Body of pancreas (tissue), 4 donors: ENCODE measurements at places on chromosomes 2 and 18.

DNA sequence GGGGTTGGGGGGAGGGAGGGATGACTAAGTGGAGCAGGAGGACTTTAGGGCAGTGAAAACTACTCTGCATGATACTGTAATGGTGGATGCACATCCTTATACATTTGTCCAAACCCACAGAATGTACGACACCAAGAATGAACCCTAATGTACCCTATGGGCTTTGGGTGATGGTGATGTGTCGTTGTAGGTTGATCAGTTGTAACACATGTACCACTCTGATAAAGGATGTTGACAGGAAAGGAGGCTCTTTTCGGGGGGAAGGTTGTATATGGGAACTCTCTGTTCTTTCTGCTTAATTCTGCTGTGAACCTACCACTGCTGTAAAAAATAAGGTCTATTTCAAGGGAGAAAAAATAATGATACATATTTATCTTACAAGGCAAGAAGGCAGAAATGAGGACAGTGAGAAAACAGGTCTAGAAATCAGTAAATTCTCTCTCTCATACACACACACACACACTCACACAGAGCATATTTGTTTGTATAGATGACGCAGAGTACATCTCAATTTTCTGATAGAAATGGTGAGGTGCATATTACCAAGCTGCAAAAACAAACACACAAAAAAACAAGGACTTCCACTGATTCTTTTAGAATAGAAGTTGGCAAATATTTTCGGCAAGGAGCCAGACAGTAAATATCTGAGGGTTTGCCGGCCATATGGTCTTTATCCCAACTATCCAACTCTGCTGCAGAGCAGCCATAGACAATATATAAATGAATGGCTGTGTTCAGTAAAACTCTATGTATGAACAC, 20.2 kb downstream of the FAM124B start:
- no peak overlapping the region for H3K4me3 ChIP-seq
- no peaks in the 10 kb centered on the region for H3K36me3 ChIP-seq
- H3K4me1 ChIP-seq: peaks cover 8% of the 10 kb centered on the region
- H3K27ac ChIP-seq: no peak overlapping the region

DNA sequence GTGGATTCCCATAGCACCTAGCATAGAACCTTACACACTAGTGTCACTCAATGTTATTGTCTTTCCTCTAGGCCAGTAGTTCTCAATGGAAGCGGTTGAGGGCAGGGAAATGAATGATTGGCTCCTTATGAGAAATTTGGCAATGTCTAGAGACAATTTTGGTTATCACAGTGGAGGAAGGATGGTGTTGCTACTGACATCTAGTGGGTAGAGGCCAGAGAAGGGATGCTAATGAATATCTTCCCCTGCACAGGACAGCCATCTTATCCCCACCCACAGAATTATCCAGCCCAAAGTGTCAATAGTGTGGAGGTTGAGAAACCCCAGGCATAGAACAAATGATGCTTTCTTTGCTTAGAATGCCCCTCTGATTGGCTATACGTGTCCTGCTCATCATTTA, 15.8 kb downstream of the C18orf63 start:
- H3K27ac ChIP-seq: no peak overlapping the region
- H3K4me1 ChIP-seq: no peaks in the 10 kb centered on the region
- DNase-seq: no peak
- H3K36me3 ChIP-seq: no peaks in the 10 kb centered on the region
- no peak overlapping the region for H3K4me3 ChIP-seq
- H3K27me3 ChIP-seq: no peaks in the 10 kb centered on the region

DNA sequence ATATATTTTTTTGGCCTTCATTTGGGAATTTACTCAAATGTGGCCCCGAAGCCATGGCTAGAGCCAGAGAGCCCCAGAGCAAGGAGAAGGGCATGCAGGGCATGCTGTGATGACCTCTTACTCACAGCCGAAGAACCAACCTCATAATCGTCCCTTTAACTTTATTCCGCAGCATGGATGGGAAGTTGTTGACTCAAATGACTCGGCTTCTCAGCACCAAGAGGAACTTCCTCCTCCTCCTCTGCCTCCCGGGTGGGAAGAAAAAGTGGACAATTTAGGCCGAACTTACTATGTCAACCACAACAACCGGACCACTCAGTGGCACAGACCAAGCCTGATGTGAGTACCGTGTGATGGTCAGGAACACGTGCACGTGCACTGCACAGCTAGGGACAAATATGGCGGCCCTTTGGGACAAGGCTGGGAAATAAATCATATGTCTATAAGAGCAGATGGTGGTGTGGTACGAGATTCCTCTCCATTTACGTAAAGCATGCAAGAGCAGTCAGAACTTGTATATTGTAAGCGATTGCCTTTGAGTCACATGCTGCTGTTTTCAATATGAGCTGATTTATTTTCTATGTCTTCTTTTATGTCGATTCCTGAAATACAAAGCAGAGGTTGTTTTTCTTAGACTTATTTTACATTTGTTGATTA, 280.9 kb downstream of the NEDD4L start:
- peaks cover 2% of the 10 kb centered on the region for H3K36me3 ChIP-seq
- no peak overlapping the region for H3K27ac ChIP-seq
- H3K27me3 ChIP-seq: no peaks in the 10 kb centered on the region
- DNase-seq: no peak
- peaks cover 13% of the 10 kb centered on the region for H3K4me1 ChIP-seq

DNA sequence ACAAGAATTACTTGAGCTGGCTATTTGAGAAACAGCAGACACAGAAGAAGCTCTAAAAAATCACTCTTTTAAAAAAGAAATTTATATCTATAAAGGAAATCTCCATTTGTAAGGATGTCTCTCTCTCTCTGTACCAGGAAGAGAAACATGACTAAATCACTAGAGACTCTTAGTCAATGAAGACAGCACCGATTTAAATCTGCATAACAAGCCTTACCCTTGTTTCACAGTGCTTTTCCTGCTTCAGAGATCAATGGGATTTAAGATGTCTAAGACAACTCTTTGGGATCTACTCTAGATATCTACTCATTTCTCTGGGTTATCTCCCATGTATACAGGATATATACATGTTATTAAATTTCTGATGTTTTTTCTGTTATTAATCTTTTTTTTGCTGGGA, 359.2 kb upstream of the RND3 start:
- H3K27me3 ChIP-seq: no peaks in the 10 kb centered on the region
- no peak for DNase-seq
- H3K36me3 ChIP-seq: no peaks in the 10 kb centered on the region
- H3K27ac ChIP-seq: no peak overlapping the region
- H3K4me1 ChIP-seq: no peaks in the 10 kb centered on the region
- no peak overlapping the region for H3K4me3 ChIP-seq

DNA sequence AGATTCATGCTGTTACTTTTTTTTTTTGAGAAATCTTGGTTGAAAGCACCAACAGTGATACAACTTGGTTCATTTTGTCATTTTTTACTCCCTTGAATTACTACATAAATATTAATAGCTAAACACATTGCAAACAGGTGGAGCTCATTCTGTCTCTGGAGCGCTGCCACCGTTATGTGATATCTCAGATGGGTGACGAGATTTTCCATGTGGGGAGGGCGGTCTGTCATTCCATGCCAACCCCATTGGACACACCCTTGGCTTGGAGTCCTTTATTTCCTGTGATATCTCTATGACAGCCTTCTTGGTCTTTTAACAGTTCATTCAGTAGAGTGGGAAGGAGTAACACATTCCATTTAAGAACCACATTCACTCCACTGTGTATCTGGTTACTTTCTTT, 794.8 kb downstream of the SATB2 start:
- H3K4me3 ChIP-seq: no peak overlapping the region
- DNase-seq: no peak
- no peaks in the 10 kb centered on the region for H3K36me3 ChIP-seq
